CD4-positive, alpha-beta T cell treated with Interleukin-15 for 4 hours (primary cell): ENCODE measurements at places on chromosomes 1 and 21.

GRCh38 chr1:183418696-183419095 lies 516 bp upstream of the NMNAT2 start:
- no peak for DNase-seq

DNA sequence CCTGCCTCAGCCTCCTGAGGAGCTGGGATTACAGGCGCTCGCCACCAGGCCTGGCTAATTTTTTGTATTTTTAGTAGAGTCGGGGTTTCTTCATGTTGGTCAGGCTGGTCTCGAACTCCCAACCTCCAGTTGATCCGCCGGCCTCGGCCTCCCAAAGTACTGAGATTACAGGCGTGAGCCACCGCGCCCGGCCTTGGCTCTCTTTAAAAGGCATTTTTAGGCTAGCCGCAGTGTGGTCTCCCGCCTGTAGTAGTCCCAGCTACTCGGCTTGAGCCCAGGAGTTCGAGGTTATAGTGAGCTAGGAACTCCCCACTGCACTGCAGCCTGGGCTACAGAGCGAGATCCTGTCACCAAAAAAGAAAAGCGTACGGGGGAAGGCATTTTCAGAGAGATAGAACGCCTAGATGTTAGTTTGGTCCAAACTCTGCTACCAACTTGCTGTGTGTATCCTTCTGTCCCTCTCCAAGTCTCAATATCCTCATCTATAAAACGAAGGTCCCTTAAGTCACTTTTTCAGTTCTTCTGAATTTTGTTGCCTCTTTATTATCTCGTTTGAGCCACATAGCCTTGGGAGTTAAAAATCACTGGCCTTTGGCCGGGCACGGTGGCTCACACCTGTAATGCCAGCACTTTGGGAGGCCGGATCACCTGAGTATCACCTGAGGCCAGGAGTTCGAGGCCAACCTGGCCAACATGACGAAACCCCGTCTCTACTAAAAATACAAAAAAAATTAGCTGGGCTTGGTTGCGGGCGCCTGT lies 734 bp downstream of the MED18 start:
- DNase-seq = no peak

DNA sequence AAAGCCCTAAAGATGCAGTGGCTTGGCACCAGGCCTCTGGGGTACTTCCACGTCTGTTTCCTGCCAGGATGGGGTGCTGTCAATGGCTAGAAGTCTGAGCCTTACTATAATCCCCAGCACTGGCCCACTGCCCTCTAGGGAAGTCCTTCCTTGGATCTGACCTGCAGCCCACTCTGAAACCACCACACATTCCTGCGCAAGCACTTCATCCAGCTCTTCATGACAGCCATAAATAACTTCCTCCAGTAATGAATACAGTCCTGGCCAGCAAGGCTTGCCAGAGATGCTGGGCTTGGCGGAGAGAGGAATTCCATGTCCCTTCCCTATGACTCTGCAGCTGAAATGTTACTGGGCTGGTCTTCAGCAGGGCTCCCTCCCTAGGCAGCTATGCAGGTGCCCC lies 32.6 kb downstream of the ALPL start:
- DNase-seq = no peak

GRCh38 chr1:30242722-30243457 lies 480.5 kb downstream of the MATN1 start:
- no peak for DNase-seq

DNA sequence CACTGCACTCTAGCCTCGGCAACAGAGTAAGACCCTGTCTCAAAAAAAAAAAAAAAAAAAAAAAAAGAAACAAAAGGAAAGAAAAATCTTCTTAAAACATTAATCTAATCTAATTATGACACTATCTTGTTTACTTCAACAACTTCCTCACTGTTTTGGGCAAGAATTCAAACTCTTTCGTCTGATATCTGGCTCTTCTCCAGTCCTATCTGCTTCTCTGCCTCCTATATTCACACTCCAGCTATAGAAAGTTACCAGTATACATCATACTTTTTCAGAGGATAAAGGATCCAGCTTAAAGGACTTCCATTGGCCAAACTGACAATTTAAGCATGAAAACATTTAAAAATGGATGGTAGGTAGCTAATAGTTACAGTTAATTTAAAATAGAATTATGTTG lies 47.3 kb downstream of the EIF2B3 start:
- DNase-seq = no peak

DNA sequence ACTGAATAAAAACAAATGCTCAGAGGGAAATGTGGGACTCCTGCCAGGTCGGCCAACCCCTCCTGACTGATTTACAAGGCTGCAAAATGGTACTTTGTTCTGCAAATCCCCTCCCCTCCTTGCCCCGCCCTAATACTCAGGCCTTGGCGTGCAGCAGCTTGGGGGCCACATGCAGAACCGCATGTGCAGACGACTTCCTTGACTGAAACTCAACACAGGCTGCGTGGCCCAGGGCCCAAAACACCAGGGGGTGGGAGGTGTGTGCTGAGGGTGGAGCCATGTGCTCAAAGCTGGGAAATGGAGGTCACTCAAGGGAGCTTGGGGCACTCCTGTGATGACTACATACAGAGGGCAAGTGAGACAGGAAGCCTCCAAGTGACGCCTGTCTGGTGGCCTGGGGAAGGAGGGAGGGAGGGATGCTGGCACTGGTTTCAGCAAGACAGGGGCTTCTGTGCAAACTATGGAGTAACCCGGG lies 87.2 kb downstream of the MRPL37 start:
- peak; percentile 49 for DNase-seq

GRCh38 chr1:18564676-18565075 lies 66.0 kb upstream of the PAX7 start:
- DNase-seq = no peak

GRCh38 chr1:233113009-233113879 lies 162.8 kb downstream of the NTPCR start:
- DNase-seq = peak; percentile 13

GRCh38 chr1:172905452-172905851 lies 145.3 kb downstream of the TNFSF18 start:
- DNase-seq = no peak

- DNase-seq = no peak
Observed at GRCh38 chr21:22728091-22728490, 1729.9 kb downstream of the NCAM2 start.

GRCh38 chr1:199821029-199821779 lies 206.3 kb upstream of the NR5A2 start:
- DNase-seq = no peak

- DNase-seq = no peak
Observed at GRCh38 chr1:31135973-31136600, 70.6 kb upstream of the PUM1 start.

GRCh38 chr1:167482184-167482583 lies 36.1 kb downstream of the CD247 start:
- DNase-seq = peak; percentile 44

DNA sequence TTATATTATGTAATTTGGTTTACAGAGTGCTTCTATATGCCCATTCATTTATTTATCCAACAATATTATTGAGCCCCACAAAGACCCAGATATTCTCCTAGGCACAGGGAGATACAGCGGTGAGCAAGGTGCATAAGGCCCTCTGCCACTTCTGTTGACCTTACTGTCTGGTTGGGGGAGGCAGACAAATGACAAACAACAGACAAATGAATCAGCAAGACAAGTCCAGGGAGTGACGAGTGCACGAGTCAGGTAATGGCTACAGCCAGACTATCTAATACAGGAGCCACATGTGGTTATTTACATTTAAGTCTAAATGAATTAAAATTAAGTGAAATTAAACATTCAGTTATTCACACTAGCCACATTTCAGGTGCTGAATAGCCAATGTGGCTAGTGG lies 22.0 kb upstream of the BCAR3 start:
- no peak for DNase-seq

DNA sequence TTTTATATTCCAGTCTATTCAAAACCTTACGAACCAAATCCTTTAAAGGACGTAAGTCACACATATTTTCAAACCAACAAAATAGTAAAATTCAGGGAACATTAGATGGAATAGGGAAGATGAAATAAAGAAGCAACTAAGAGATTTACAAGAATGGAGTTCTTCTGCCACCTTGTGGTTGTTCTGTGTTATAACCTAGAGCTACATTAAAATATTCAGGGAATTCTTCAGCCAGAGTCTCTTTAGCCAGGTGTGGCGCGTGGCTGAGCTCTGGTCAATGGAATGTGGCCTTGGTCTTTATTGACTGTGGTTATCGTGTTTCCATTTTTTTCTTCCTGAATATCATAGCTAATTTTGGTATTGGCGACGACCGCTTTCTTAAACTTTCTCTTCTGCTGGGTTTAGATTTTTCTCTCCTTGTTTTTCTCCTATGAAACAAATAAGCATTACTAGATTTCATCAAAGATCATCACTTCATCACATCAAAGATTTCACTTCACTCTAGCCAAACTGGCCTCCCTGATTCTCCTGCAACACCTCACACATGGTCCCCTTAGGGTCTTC lies 221.3 kb downstream of the MRPL39 start:
- peak; percentile 27 for DNase-seq

GRCh38 chr1:66206563-66207144 lies 327.3 kb upstream of the SGIP1 start:
- DNase-seq = no peak

DNA sequence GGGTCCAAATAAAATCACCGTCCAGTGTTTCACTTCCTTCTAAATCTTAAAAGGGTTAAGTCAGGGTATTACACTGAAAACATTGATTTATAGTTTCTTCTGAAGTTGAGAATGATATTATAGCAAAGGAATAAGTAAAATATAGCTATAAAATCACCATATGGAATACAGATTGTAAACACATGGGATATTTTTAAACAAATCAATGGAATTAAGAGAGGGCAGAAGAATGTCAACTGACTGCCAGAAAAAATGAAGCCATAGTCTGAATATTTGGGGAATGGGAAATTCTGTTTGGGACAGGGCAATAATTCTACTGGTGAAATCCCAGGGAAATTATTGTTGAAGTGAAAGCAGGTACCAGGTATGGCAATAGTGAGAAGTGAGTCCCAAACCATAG lies 664.6 kb downstream of the NCAM2 start:
- DNase-seq = no peak

DNA sequence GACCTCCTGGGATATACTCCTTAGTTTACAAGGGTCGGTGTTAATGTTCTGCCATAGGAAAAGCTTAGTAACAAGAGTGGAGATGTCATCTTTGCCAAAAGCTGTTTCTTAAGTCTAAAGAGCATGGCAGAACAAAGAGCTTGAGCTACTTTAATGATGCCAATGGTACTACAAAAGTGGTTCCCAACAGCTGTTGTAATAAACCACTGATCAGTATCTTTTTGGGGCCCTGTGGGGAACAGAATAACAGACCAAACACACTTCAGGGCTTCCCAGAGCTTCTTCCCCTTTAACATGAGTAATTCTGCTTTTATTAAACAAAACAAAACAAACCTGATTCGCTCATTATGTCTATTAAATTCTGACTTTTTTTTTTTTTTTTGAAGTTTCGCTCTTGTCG lies 116.3 kb downstream of the NCAM2 start:
- DNase-seq = no peak

- DNase-seq = no peak
Observed at GRCh38 chr21:35179990-35180540, 131.0 kb upstream of the RUNX1 start.

DNA sequence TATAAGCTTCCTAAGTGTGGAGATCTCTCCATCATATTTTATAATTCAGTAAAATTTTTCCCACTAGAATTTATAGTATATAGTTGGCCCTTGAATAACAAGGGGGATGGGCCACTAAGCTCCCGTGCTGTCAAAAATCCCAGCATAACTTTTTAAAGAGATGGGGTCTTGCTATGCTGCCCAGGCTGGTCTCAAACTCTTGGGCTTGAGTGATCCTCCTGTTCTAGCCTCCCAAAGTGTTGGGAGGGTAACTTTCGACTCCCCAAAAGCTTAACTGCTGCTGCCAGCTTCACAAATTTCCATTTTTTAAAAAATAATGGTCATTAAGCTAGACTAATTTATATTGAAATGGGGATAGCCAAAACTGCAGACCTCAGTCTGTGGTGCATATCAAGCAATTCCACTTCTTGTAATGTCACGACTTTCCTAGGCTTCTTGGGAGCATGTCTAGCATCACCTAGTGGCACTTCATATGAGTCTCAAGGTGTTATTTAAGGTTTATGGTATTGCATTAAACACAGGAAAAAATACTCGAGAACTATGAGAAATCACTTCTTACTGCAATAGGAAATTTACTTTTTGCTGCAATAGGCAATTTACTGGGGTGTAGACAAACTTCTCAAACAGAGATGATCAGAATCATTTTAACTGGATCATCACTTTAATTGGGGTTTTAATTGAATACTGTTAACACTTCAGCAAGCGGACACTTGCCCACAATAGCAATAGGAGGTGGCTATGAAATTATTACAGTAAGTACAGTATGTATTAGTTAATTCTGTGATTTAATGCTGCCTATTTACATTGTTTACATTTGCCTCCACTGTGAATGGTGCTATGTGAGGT lies 19.3 kb upstream of the ACTA1 start:
- DNase-seq = no peak

GRCh38 chr1:238469146-238469631 lies 578.5 kb upstream of the ZP4 start:
- no peak for DNase-seq

- DNase-seq = no peak
Observed at GRCh38 chr1:231778009-231778719, 151.6 kb downstream of the DISC1 start.

GRCh38 chr1:86448670-86449069 lies 20.1 kb upstream of the CLCA1 start:
- no peak for DNase-seq

- DNase-seq = no peak
Observed at GRCh38 chr1:162216604-162217003, 147.1 kb downstream of the NOS1AP start.

DNA sequence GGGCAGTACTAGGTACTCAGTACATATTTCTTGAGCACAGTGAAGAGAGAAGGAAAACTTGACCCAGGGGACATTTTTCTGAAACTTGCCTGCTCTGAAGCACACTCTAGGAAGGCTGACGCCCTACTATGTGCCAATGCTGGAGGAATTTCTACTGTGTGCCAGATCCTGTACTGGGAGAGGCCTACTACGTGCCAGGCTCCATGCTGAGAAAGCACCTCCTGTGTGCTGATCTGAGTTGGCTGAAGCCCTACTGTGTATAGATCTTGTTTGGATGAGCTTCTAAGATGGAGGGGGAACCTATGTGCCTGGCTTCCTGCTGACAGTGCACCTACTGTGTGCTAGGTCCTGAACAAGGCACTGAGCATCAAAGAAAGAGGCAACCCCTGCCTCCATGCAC lies 86.2 kb downstream of the GRIK3 start:
- DNase-seq = no peak

DNA sequence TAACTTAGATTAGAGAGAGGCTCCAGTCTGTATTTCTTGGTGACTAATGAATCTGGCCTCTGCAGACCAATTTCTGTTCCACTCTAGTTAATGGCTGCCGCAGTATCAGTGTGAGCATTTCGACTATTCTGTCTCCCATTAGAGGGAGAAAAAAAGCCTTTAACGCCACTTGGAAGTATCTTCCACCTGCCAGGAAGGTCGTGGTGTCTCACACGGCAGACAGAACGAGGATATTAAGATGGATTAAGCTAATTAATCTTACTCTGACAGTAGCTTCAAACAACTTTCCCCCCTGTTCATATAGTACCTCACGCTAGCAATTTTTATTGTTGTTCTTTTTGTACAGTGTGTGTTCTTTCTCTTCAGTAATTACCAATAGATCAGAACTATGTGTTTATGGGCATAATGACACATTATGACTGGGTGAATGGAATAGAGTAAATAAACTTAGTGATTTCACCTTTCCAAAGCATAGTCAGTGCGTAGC lies 153.8 kb downstream of the ADGRL2 start:
- no peak for DNase-seq
